T1000 (cell line): ENCODE measurements at places on chromosomes 16 and 17.

GRCh38 chr17:5045496-5045895, 10.3 kb upstream of the SLC52A1 start:
- DNase-seq, result no peak

DNA sequence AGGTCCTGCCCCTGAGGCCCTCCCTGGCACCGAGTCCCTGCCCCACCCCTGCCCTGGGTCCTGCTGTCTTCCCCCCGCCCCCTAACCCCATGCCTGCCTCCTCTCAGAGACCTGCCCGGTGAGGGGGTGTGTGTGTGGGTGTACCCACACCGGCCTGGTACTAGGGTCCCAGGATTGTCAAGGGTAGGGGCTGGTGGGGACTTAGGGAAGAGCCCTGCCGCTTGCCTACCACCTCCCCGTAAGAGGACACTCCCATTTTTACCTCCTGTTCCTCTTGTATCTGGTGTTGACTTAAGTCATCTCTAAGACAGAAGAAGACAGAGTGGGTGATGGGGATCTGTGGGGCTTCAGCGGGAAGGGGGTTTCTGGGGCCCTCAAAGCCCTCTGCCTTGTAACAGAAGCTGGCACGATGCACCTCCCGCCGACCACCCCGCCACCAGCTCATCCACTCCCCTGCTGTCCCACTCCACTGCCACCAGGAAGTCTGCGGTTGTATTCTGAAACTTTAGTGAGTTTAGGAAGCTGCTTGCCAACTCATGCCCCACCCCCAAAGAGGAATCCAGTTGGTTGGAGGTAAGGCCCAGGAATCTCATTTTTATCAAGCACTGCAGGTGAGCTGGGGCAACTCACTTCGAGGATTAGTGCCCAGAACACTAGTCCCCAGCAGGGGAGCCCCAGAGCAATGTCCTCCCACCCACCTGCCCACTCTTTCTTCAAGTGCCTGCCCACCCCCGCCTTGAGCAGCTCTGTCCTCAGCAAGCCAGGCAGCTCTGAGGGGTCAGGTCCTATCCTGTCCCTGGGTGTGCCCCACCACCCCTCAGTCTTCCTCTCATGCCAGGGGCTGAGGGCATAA, 5.6 kb downstream of the SPATA32 start:
- no peak for DNase-seq

DNA sequence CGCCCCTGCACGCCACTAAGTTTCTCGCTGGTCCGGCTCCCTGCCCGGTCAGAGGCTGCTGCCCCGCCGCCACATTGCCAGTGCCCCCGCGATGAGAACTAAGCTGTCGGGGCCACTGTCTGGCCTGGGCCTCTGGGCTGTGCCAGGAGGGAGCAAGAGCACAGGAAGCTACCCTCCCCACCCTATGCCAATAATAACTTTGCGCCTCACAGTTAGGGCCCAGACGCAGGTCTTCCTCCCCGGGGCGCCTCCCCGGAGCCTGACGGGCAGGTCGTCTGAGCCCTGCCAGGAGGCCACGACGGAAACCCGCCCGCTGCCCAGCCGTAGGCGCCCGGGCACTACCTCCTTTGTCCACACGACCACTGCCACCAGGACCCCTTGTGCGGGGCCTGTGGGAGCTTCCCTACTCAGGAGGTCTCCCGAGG, 1.5 kb downstream of the ZFPM1 start:
- no peak for DNase-seq

- DNase-seq, result no peak
Measured at GRCh38 chr16:23835390-23836077, at the start of gene PRKCB. Gene PRKCB (plus strand): TSS chr16:23835983.

- no peak for DNase-seq
Measured at GRCh38 chr16:1614456-1615102, 2.4 kb downstream of the CRAMP1 start.

DNA sequence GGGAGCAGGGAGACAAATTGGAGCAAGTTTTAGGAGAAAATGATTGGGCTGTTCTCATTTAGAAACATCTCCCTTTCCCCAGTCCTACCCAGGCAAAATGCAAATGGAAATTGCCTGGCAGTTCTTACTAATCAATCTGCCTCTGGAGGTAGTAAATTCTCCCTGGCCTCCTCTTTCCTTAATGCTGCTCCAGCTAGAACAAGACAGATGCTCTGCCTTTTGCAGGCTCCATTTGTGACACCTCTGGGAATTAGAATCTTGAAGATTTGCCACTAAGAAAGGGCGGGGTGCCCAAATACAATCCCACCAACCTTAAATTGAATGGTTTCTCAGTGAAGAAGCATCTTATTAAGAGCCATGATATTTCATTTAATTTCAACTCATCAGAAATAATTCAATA, 377.7 kb upstream of the CDH11 start:
- DNase-seq, result no peak

GRCh38 chr16:69338557-69339288, 641 bp downstream of the COG8 start:
- DNase-seq, result no peak
